ENCODE measurements at places on chromosomes 2 and 18.
A peak's percentile ranks its signal among the peaks of the same experiment; 100 is the strongest.

DNA sequence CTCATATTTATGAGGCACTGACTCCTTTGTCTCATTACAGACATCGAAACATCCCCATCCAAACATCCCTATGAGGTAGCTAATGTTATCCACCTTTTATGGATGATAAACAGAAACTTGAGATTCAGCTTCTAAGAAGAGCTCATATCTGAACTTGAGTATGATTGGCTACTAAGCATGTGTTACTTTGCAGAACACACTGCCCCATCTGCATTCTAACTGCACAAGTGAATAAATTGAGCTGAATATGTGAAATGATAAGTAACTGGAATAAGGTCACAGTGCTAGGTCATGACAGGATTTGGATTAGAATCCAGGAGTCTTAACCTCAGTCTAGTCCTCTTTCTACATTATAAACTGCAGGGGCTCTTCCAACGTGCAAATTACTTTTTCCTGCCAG, 172.7 kb downstream of the SETBP1 start:
- DNase-seq: no peak

GRCh38 chr2:11930211-11930761, 183.9 kb downstream of the LPIN1 start:
- no peak for DNase-seq

DNA sequence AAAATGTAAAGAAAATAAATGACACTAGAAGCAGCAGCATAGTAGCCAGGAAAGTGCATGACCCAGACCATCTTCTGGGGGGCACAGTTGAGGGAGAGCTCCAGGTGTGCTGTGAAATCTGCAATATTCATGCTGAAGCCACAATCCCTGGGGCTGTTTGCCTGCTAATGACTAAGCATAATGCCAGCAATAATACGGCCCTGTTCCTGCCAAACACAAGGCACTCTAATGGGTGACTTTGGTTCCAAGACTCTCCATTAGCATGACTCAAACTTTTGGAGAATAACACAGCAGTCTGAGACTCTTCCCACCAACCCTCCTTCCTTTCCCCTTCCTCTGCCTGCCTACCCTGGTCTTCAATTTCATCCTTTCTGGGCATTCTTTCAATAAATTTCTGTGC, 77.9 kb upstream of the DOCK10 start:
- no peak for DNase-seq

- DNase-seq: no peak
These were observed 508.6 kb downstream of the PARD3B start for GRCh38 chr2:205053827-205054410.

- DNase-seq: no peak
These were observed 34.8 kb downstream of the LBH start for GRCh38 chr2:30266051-30266621.

- DNase-seq: no peak
These were observed 5.7 kb downstream of the OTX1 start for GRCh38 chr2:63056107-63057050.

GRCh38 chr2:120111193-120111592, 98.3 kb downstream of the EPB41L5 start:
- DNase-seq: no peak

DNA sequence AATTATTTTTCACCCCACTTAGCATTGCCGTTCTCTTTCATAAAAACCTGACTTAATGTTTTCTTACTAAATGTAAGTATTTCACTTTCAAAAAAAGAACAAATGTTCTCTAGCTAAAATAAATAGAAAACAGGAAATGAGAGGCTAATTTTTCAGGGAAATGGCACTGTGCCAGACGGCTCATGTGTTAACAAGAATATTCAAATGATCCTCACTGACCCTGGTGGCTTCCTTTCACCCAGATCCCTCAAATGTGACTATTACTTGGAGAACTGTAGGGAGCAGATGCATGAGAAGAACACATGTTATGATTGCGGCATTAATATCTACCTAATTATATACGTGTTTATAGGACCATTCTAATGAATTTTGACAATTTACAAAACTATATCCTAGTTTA, 827.7 kb downstream of the SOCS6 start:
- DNase-seq: peak; percentile 11

GRCh38 chr2:145846982-145847381, 1327.1 kb upstream of the ZEB2 start:
- no peak for DNase-seq

- no peak for DNase-seq
These were observed 101.6 kb upstream of the XPO1 start for GRCh38 chr2:61639721-61640120.

DNA sequence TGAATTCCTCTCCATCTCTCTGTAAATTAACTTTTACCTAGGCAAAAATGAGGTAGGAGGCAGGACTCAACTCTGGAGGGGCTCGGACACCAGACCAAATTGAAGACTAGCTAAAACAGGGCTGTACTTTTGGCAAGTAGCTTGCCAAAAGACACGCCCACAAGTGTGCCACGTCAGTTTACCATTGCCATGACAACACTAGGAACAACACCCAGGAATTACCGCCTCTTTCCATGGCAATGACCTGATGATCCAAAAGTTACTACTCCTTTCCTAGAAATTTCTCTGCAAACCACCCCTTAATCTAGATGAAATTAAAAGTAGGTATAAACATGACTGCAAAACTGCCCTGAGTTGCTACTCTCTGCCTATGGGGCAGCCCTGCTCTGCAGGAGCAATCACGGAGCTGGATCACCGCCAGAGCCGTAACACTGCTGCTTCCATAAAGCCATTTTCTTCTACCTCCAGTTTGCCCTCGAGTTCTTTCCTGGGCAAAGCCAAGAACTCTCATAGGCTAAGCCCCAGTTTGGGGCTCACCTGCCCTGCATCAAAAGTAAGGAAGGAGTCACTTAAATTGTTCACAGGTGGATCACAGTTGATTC, 66.0 kb upstream of the FAM136A start:
- DNase-seq: no peak

- no peak for DNase-seq
These were observed 316.3 kb downstream of the AGPS start for GRCh38 chr2:177708660-177709444.

GRCh38 chr2:106997204-106997603, 111.2 kb upstream of the ST6GAL2 start:
- no peak for DNase-seq

DNA sequence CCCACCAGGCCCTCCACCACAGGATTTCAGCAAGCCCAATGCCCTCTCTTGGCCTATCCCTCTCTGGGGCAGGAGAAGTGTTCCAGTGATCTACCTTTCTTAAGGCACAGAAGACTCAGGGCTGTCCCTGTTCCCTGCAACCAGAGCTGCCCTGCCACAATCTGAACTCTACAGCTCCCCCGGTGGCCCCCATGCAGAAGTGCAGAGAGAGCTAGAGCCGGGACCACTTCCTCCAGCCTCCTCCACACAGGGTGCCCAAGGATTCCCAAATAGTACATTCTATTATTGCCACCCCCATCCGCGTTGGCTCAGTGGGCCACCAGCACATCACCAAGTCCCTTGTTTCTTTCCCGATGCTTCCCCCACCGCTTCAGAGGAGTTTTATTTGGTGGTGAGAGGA, 114.8 kb upstream of the PTPRM start:
- no peak for DNase-seq

DNA sequence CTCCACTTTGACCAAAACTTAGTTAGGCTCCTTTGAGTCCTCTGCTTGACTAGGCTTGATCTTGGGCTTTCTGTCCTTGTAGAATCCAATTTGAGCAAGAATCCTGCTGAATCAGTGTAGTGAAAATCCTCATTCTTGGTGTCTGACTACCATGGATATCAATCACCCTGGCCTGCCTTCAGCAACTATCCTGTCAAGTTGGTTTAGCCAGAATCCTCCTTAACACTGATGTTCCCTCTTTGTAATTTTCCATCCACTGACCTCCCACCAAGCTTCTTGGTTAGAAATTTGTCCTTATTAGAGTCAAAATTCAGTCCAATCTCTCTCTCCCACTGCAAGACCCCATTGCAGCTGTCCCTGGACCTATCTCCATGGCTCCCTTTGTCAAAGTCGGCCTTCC, 494 bp upstream of the RBM45 start:
- no peak for DNase-seq

- no peak for DNase-seq
These were observed 27.7 kb downstream of the GALNT1 start for GRCh38 chr18:35609236-35609635.

DNA sequence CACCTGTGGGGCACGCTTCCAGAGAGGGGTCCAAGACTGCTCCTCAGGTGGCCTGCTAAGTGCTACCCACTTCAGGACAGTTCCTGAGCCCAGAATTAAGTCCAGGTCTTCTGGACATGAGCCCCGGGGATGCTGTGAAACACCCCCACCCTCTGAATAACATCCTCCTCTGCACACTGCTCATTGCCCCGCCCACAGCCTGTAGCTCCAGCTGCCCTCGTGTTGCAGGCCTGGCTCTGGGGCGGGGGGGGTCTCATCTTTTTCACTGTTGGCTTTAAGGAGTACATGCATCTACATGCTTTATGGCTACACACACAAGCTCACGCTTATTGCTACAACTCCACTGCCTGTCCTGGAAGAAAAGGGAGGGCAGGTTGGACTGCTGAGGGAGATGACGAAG, 92.8 kb downstream of the PTGR3 start:
- no peak for DNase-seq

GRCh38 chr18:76967721-76968472, 145.5 kb downstream of the ZNF236 start:
- DNase-seq: no peak

DNA sequence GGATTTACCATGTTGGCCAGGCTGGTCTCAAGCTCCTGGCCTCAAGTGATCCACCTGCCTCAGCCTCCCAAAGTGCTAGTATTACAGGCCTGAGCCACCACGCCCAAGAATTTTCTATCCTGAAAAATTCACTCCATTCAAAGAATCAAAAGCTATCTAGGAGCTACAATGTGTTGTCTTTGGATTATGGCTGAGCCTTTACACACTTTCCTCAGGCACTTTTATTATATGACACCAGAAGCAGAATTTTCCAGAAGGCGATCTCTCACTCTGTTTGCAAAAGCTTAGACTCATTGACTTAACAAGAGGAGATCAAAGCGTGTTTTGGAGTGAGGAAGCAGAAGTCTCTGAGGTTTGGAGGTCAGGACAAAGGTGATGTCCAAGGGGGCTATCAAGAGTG, 3.6 kb downstream of the FAM124B start:
- no peak for DNase-seq

GRCh38 chr2:148132412-148132811, 111.5 kb downstream of the MBD5 start:
- no peak for DNase-seq

DNA sequence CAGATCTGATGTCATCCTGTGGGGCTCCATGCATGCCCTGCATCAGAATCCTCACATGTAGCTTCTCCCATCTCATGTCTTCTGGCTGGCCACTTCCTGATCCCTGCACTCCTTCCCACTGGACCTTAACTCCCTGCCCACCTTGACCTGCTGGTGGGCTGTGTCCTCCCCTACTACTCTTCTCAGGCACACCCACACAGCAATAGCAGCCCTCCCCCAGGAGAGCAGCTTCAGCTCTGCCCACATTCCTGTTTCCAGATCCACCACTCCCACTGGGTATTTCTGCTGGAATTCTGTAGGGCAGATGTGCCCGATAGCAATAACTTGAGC, 137.0 kb upstream of the HS6ST1 start:
- DNase-seq: no peak

- no peak for DNase-seq
These were observed 129.5 kb downstream of the NDUFA10 start for GRCh38 chr2:239895669-239896068.

GRCh38 chr2:236686561-236686960, 116.9 kb downstream of the ACKR3 start:
- DNase-seq: no peak

GRCh38 chr2:147641651-147642050, 203.2 kb upstream of the ACVR2A start:
- no peak for DNase-seq

- no peak for DNase-seq
These were observed 59.2 kb upstream of the ATL2 start for GRCh38 chr2:38436227-38436664.

DNA sequence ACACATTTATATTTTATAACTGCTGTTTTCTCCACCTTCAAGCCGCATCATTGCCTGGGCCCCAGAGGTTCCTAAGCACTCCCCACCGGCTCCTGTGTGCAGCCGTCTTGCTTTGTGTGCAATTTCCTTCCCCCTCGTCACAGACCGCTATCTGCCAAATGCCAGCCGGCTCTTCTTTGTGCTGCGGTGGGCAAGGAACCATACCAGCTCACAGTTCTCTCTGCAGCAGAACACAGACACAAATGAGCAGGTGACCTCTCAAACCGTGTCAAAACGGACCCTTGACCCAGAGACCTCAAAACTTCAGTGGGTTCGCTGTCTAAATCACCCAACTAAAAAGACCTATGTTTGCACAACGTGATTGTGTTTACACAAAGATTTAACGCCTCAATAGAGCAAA, 58.2 kb downstream of the KLF7 start:
- DNase-seq: no peak

GRCh38 chr2:66890166-66890742, 455.3 kb downstream of the MEIS1 start:
- no peak for DNase-seq

GRCh38 chr18:77634494-77634893, 384.8 kb downstream of the GALR1 start:
- no peak for DNase-seq

GRCh38 chr2:15334644-15335326, 226.3 kb downstream of the NBAS start:
- peak; percentile 52 for DNase-seq

GRCh38 chr2:172135446-172135845, 32.7 kb upstream of the DLX2 start:
- no peak for DNase-seq

DNA sequence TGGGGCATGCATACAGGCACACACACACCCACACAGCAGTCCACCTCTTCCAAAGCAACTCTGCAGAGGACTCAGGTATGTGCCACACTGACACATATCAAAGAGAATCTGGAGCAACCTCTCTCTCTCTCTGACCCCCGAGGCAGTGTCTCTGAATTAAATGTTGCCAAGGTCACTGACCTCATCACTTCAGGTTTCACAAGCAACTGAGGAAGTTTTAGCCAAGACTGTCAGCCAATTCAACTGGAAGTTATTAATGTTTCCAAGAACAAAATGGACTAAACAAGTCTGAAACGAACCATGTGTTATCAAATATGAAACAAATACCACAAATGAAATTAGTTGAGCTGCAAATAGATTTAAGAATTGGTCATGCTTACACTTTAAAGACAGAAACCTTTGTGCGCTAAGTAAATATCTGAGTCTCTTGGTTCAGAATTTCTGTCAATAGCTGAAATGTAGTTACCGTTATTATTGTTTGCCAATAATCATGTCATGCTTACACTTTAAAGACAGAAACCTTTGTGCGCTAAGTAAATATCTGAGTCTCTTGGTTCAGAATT, 86.1 kb downstream of the SLC25A12 start:
- DNase-seq: no peak

Data from NCI-H510A (cell line).